Renal pelvis (tissue), 12 donors: ENCODE measurements at places on chromosomes 6 and 20. TPM values are rescaled to one million over a fixed set of nuclear protein-coding genes. Genes with fewer than 3 reads are reported as not detected.

Gene SLC32A1
- polyA plus RNA-seq, result 2.3 TPM

Gene HBS1L
- polyA plus RNA-seq, result 69.9 TPM

Gene IMPG1
- polyA plus RNA-seq, result 4.2 TPM

Gene ACOT13
- 36.0 TPM for polyA plus RNA-seq

Gene SAMD10
- 12.0 TPM for polyA plus RNA-seq

Gene SMLR1
- 3.3 TPM for polyA plus RNA-seq

Gene VNN1
- 0.19 TPM for polyA plus RNA-seq

GRCh38 chr6:79802657-79803300, 144.6 kb downstream of the ELOVL4 start:
- no peak for DNase-seq

GRCh38 chr6:6867404-6867799, 240.4 kb upstream of the RREB1 start:
- no peak for DNase-seq

- no peak for DNase-seq
These were observed 75.5 kb downstream of the FOXF2 start for GRCh38 chr6:1464781-1465370.

- DNase-seq, result no peak
These were observed 43.6 kb downstream of the ANKEF1 start for GRCh38 chr20:10078403-10078802.

GRCh38 chr6:155021680-155022079, 26.6 kb downstream of the TIAM2 start:
- DNase-seq, result no peak

GRCh38 chr6:66226109-66226508, 519.1 kb upstream of the EYS start:
- DNase-seq, result no peak

GRCh38 chr6:40738551-40739193, 151.5 kb upstream of the LRFN2 start:
- DNase-seq, result no peak

- DNase-seq, result no peak
These were observed 123.4 kb upstream of the RAB32 start for GRCh38 chr6:146420255-146420654.

- DNase-seq, result no peak
These were observed 585.3 kb upstream of the BTBD3 start for GRCh38 chr20:11332381-11332780.
